ENCODE measurements at places on chromosomes 3 and 15.

- no peak for DNase-seq
- no peaks in the 10 kb centered on the region for H3K36me3 ChIP-seq
- H3K27me3 ChIP-seq = no peaks in the 10 kb centered on the region
- H3K4me3 ChIP-seq = no peak overlapping the region
- peak overlapping the region; percentile 81 for H3K27ac ChIP-seq
Measured at GRCh38 chr3:195208183-195208582, 62.8 kb downstream of the XXYLT1 start.

- no peaks in the 10 kb centered on the region for H3K27me3 ChIP-seq
- H3K27ac ChIP-seq = no peak overlapping the region
- H3K36me3 ChIP-seq = no peaks in the 10 kb centered on the region
- DNase-seq = no peak
- peaks cover 20% of the 10 kb centered on the region for H3K4me1 ChIP-seq
Measured at GRCh38 chr15:91882858-91883586, 29.5 kb downstream of the SLCO3A1 start.

DNA sequence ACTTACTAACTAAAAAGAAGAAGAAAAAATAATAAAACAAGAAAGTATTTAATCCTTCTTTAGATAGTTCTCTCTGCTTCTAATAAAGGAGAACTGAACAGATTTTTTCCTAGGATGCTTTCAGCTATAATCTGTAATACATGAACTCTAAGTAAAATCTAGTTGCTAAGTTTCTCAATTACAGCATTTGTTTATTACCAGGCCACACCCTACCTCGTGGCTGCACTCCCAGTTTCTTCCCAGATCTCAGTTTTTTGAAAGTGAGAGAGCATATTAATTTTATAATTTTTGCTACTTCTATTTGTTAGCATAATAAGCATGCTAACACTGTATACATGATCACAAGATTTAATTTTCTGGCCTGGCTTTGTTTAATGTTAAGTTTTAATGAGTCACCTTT lies 258.3 kb downstream of the IL5RA start:
- DNase-seq = no peak
- H3K4me3 ChIP-seq = no peak overlapping the region
- no peak overlapping the region for H3K27ac ChIP-seq
- H3K27me3 ChIP-seq = no peaks in the 10 kb centered on the region
- H3K36me3 ChIP-seq = no peaks in the 10 kb centered on the region

DNA sequence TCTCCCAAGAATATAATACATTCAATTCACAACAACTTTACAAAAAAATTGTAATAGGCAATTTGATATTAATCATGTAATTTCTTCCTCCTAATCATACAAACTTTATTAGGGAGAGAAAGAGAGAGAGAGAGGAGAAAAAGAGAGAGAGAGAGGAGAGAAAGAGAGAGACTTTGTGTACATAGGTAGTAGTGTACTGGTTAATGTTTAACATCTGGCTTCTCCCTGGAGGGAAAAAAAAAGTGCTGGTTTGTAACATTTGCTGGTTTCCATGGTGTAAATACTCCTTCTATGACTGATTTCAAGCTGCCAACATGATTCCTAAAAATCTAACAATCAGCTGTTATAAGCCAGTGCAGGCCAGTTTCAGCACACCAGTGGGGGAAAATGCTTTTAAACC lies 98.0 kb upstream of the ARHGEF26 start:
- H3K4me1 ChIP-seq = no peaks in the 10 kb centered on the region
- no peaks in the 10 kb centered on the region for H3K36me3 ChIP-seq
- H3K27me3 ChIP-seq = no peaks in the 10 kb centered on the region
- H3K27ac ChIP-seq = no peak overlapping the region
- no peak for DNase-seq
- H3K4me3 ChIP-seq = no peak overlapping the region

DNA sequence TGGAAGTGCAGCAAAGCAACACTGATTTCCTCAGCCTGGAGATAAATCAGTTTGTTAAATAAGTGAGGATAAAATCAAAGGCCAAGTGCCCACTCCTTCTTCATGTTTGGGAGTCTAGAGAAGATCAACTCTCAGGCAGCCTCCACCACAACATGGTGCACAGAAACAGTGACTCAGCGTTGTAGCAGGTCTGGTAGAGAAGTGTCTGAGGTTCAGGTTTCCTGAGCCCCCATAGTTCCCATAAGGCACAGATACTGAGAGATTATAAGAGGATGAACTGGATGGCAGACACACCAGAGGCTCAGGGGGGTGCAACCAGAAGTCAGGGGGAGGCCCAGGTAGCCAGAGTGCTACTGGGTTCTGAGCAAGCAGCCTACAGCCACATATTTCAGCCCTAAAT lies 166.7 kb downstream of the FRMD5 start:
- no peak overlapping the region for H3K4me3 ChIP-seq
- no peaks in the 10 kb centered on the region for H3K4me1 ChIP-seq
- no peak for DNase-seq
- no peaks in the 10 kb centered on the region for H3K36me3 ChIP-seq

DNA sequence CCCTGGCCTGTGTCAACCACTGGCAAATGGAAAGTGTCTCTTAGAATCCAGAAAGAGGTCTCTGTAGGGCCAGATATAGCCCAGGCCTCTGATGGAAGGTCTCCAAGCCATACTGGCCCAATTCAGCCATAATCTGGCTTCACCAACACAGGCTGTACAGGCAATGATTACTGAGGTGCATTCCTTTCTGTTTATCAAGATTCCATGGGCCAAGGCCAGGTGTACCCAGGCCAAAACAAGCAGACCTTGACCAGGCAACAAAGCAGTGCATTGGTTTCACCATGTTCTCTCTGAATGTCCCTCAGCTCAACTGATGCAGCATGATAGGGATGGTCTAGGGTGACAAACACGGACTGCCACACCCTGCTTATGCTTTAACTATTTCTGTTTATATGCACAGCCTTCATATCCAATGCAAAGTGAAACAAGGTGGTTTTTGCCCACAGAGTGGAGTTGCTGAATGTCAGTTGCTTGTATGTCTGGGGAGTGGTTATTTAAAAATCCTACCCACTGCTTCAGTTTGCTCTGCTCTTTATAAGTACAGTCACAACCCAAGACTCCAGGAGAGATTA lies 25.2 kb downstream of the CCNL1 start:
- H3K27me3 ChIP-seq = no peaks in the 10 kb centered on the region
- no peak for DNase-seq
- peaks cover 9% of the 10 kb centered on the region for H3K4me1 ChIP-seq
- no peak overlapping the region for H3K4me3 ChIP-seq

DNA sequence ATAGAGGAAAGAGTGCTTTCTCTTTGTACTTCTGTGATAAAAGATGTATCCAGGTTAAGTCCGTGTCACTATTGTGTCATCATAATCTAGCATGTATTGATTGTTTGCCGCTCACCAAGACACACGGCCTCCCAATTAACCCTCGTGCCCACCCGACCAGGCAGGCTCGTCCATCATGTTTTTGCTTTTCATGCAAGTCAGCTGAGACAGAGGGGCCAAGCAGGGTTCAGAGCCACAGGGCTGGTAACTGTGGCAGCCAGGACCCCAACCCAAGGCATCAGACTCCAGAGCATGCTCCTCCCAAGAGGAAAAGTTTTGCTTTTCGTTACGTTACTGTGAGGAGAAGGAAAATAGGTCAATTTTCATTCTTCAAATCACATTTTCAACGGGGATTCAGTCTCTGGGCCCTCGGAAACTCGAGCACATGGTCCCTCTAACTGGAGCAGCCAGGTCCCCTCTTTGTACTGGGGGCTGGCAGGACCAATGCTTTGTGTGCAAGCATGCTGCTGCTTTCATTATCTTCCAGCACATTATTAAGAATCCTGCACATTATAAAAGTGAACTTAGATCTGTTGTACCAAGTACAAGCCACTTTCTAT lies 161.1 kb upstream of the TOPAZ1 start:
- H3K27ac ChIP-seq = no peak overlapping the region
- H3K27me3 ChIP-seq = no peaks in the 10 kb centered on the region
- DNase-seq = no peak
- no peaks in the 10 kb centered on the region for H3K36me3 ChIP-seq
- no peaks in the 10 kb centered on the region for H3K4me1 ChIP-seq

GRCh38 chr3:50606596-50606995 lies 5.0 kb downstream of the CISH start:
- no peak for DNase-seq
- no peak overlapping the region for H3K4me3 ChIP-seq
- H3K36me3 ChIP-seq = peaks cover 3% of the 10 kb centered on the region
- H3K4me1 ChIP-seq = peaks cover 67% of the 10 kb centered on the region
- peak overlapping the region; percentile 97 for H3K27ac ChIP-seq
- H3K27me3 ChIP-seq = no peaks in the 10 kb centered on the region

- H3K4me1 ChIP-seq = no peaks in the 10 kb centered on the region
- no peak overlapping the region for H3K4me3 ChIP-seq
- no peaks in the 10 kb centered on the region for H3K27me3 ChIP-seq
- no peak for DNase-seq
- no peaks in the 10 kb centered on the region for H3K36me3 ChIP-seq
Measured at GRCh38 chr3:176286476-176287085, 910.7 kb downstream of the TBL1XR1 start.

GRCh38 chr15:98938105-98938417 lies 69.5 kb downstream of the PGPEP1L start:
- no peaks in the 10 kb centered on the region for H3K4me1 ChIP-seq
- peaks cover 16% of the 10 kb centered on the region for H3K36me3 ChIP-seq
- DNase-seq = no peak
- H3K27me3 ChIP-seq = no peaks in the 10 kb centered on the region
- H3K4me3 ChIP-seq = no peak overlapping the region

GRCh38 chr15:78129077-78129750 lies 2.0 kb downstream of the CIB2 start:
- H3K36me3 ChIP-seq = no peaks in the 10 kb centered on the region
- no peaks in the 10 kb centered on the region for H3K27me3 ChIP-seq
- H3K27ac ChIP-seq = no peak overlapping the region
- H3K4me3 ChIP-seq = no peak overlapping the region
- DNase-seq = no peak
- peaks cover 20% of the 10 kb centered on the region for H3K4me1 ChIP-seq
